IPS DF 19.7 (cell line): ENCODE measurements at places on chromosomes 16 and 17.
A peak's percentile ranks its signal among the peaks of the same experiment; 100 is the strongest.

DNA sequence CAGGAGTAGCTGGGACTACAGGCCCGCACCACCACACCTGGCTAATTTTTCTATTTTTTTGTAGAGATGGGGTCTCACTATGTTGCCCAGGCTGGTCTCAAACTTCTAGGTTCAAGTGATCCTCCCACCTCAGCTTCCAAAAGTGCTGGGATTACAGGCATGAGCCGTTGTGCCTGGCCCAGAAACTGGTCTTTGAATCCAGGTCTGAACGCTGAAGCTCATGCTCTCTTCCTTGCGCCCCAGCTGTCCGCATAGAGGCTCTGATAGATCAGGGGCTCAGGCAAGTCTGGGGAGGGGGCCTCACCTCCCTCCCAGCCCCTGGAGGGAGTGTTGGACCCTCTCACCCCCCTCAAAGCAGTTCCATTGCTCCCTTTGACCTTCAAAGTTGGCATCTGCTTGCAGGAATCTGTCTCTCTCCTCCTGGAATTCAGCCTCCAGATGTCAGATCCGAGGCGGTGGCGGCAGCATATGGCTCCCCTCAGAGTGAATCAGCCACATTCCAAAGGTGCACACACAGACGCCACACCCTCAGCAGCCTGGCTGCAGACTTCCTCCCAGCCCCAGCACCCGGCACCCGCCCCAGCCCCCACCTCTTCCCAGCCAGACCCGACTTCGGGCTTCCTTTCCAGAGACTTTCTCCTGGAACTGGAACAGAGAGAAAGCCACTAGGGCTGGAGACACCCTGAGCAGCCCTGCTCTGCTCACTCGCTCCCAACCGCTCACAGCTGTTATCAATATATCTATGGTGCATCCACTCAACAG is 16.9 kb upstream of the GLIS2 start:
- peak; percentile 69 for DNase-seq

DNA sequence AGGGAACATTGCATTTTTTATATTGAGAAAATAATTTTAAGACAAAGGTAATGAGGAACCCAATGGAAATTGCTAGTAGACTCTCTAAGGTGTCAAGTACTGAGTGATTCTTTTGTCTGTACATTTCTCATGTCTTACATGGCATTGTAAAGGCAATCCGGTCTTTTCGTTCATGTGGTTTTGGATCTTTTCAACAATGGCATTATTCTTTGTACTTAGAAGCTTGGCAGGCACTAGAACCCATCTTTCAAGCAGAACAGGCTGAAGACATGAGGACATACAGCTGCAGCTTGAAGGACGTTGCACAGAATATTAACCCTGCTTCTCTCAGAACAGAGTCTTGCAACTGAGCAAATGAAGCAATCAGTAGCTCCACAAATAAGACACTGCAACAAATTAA is 231.5 kb upstream of the ZFHX3 start:
- no peak for DNase-seq

- no peak for DNase-seq
Measured at GRCh38 chr16:26295625-26296304, 604.0 kb downstream of the HS3ST4 start.

- no peak for DNase-seq
Measured at GRCh38 chr17:7705269-7706255, 560 bp downstream of the EFNB3 start.

DNA sequence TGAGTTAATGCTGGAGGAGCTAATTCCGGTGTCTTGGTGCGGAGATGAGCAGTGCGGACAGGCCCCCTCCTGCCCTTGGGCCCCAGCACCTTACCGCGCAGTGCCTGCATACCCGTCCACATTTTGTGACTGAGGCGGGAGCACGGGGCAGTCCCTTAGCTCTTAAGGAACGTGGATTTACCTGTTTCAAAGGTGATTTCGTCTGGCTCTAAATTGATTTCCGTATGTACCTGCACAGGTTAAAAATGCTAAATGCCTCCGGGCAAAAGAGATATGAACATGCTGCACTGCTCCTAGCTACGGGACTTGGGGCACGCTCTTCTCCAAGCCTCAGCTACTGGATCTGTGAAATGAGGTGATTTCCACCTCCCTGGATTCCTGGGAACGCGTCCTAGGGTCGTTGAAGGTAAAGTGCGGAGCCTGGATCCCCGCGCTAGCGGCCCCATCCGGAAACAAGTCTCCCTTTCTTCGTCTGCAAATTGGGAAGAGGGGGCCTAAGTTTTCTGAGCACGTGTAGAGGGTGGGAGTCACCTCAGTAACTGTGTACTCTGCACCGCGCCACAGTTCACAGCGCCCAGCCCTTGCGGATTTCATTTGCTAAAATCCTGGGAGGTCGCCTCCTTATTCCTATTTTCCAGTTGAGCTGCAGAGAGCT is 669 bp upstream of the CRISPLD2 start:
- no peak for DNase-seq

DNA sequence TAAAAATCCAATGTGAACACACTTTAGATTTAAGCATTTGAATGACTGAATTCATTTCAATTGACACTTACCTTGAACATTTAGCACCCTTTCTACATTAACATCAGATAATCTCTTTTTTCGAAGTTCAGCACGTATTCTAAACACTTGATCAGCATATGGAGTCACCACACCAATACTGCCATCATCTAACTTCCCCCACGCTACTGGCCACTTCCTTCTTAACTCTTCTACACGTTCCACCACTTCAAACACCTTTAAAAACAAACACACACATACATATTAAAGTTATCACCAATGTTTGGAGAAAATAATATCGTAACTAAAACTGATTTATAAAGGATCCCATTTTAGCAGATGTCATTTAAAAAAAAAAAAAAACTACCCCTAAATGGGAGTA is 93.5 kb downstream of the CACNG1 start:
- no peak for DNase-seq

DNA sequence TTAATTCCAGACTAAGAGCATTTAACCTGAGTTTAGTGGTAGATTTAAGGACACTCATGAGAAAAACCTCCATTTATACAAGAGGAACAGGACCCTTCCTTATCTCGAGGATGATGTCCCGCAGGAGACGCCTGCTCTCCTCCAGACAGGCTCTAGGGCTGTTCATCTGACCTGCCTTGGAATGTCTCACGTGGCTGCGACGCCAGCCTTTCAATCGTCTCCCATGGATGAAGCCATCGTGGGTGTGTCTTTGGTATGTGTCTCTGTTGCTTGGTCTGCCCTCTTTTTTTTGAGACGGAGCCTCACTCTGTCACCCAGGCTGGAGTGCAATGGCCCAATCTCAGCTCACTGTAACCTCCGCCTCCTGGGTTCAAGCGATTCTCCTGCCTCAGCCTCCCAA is 16.5 kb downstream of the CHMP6 start:
- no peak for DNase-seq

- no peak for DNase-seq
Measured at GRCh38 chr17:60630352-60630751, 30.4 kb downstream of the PPM1D start.

DNA sequence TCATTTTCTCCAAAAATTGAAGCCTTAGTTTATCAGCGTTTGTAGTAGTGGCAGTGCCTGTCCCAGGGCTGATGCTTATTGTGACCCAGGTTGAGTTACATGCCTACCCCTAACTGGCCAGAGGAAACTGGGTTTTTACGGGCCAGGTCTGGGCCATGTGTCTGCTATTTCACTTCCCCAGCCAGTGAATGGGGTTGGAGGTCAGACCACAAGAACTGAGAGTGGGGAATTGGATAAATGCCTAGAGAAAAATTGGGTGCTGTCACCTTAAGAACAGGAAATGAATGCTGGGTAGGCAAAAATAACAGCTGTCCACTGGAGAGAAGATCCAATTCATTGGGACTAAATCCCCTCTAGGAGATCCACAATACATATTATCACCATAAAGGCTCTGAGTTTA is 5.2 kb downstream of the ADPRM start:
- no peak for DNase-seq

DNA sequence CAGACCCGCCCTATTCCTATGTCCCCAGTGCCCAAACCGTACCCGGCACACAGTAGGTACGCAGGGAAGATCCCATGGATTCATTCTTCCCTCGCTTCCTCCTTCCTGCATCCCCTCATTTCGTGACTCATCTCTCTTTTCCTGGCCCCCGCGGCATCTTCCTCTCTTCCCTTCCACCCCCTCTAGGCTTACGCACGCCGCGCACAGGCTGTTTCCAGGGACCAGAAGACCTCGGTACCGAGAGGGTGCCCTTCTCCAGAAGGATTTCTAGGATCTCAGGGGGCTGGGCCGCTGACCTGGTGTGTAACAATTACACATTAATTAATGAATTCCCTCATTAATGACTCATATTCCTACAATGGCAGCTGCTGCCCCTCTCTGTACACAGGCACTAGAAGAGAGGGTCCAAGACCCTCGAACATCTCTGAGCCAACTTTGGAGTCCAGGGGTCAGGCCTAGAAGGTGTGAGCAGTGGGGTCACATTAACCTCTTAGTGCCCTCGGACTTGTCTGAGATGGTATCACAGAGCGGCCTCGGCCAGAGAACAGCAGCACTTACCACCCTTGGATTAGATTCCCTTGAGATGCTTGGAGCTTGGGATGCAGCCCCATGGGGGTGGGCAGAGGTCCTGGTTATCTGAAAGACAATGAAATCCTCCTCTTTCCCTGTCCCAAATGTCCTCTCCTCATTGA is 16.8 kb upstream of the PLLP start:
- no peak for DNase-seq

DNA sequence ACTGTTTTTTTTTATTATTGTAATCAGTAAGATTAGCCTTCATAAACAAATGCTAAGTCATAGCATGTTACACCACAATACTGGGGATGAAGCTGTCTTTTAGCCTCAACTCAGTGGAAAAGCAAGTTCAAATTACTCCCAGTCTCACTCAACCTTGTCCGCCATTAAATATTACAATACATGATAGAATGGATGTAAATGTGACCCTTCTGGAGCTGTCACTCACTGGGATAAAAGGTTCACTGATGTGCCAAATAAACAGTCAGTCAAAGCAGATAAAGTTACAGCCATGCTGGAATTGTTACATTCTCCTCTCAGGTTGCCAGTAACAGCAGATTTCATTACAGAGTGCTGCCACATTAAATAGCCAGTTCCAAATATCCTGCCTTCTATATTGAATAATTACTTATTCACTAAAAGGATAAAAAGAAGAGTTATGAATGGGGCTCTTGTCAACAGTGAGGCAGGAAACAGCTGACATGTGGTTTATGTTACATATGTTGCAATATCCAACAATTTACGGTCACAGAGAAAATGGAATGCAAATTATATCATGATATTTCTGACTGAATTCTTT is 53.4 kb downstream of the BRIP1 start:
- DNase-seq, result no peak

GRCh38 chr16:71894229-71894920 is 956 bp upstream of the IST1 start:
- peak; percentile 45 for DNase-seq
